ENCODE measurements at places on chromosomes 4 and X. TPM values are rescaled to one million over a fixed set of nuclear protein-coding genes. Genes with fewer than 3 reads are reported as not detected.

DNA sequence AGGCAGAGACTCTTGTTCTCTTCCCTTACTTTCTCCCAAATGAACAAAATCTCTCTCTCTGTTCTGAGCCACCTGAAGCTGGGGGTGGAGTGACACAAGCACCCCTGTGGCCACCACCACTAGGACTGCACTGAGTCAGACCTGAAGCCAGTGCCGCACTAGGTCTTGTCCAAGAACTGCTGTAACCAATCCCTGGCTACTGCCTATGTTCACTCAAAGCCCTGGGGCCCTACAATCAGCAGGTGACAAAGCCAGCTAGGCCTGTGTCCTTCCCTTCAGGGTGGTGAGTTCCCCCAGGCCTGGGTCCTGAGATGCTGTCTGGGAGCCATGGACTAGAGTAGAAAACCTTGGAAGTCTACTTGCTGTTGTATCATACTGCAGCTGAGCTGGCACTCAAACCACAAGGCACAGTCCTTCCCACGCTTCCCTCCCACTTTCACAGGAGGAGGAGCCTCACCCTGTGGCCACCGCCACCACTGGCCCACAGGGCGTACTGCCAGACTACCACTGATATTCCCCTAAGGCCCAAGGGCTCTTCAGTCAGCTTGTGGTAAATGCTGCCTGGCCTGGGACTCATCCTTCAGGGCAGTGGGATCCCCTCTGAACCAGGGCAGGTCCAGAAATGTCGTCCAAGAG, 119.1 kb downstream of the RTL9 start:
- no peak for DNase-seq

DNA sequence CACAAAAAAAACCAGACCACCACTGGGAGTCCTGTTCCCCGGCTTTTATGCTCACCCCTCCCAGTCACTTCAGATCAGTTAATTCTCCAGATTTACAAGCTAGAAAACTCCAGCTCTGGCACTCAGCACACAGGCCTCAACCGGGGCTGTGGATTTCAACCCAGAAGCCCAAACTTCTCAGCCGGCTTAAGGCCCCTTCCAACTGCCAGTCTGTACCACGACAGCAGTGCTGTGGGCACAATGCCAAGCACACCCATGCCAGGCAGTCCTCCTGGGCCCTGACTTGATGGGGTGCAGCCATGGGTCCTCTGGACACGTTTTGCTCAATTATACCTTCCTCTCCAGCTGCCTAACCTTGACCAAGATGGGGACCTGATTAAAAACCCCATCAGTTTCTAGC, 12.2 kb downstream of the SOD3 start:
- DNase-seq, result no peak

DNA sequence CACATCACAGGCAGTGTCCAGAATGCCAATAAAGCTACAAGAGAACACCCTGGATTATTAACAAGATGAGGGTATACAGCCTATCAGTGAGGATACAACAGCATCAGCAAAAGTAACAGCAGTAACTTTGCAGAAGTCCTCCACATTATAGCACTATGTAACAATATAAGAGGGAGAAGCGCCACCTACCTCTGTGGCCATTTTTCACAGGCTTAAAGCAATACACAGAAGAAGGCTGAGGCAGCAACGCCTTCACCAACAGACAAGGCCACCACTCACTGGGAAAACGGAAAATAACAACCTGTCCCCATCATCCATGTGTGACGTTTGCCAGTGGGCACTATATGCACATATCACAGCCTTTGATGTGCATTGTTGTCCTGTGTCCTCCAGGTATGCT, 12.5 kb downstream of the RTL8B start:
- DNase-seq, result no peak

- DNase-seq, result no peak
These were observed 1.4 kb downstream of the RWDD4 start for GRCh38 chr4:183657564-183657963.

GRCh38 chrX:15973299-15973698, 118.7 kb upstream of the AP1S2 start:
- no peak for DNase-seq

GRCh38 chr4:162104459-162105124, 59.2 kb downstream of the FSTL5 start:
- no peak for DNase-seq

The ARMCX4 gene
- 10.1 TPM for total RNA-seq

The SSX7 gene
- not detected for total RNA-seq

The DDX53 gene
- not detected for total RNA-seq

The DGAT2L6 gene
- total RNA-seq, result not detected

Data from left colon (tissue), 2 donors.